ENCODE measurements at places on chromosomes 3 and 15.

DNA sequence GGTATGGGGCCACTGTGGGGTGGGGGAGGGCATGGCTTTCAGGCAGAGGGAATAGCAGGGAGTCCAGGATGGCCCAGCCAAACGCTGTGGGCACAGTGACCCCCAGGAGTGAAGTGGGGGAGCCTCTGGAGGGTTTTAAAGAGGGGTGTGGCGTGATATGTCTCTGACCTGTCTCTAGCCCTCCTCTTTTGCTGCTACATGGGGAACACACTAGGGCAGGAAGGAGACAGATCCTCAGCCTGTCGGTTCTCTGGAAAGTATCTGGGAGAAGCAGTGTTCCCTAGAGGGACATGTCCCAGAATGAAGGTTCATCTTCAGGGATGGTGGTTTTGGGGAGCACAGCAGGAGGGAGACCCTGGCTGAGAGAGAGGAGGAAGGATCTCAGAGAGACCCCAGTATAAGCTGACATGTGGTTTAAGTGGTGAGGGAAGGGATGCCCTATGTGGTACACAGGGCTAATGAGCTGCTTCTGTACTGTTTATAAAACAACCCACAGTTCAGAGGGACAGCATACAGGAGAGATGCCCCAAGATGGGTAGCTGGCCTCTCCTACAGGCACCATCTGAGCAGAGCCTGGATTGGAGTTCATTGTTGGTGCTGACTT is 37.7 kb downstream of the TRIM71 start:
- DNase-seq = no peak

GRCh38 chr3:151346292-151346691 is 16.9 kb upstream of the P2RY13 start:
- DNase-seq = no peak

- no peak for DNase-seq
Observed at GRCh38 chr3:194632226-194632808, 902 bp downstream of the TMEM44 start.

DNA sequence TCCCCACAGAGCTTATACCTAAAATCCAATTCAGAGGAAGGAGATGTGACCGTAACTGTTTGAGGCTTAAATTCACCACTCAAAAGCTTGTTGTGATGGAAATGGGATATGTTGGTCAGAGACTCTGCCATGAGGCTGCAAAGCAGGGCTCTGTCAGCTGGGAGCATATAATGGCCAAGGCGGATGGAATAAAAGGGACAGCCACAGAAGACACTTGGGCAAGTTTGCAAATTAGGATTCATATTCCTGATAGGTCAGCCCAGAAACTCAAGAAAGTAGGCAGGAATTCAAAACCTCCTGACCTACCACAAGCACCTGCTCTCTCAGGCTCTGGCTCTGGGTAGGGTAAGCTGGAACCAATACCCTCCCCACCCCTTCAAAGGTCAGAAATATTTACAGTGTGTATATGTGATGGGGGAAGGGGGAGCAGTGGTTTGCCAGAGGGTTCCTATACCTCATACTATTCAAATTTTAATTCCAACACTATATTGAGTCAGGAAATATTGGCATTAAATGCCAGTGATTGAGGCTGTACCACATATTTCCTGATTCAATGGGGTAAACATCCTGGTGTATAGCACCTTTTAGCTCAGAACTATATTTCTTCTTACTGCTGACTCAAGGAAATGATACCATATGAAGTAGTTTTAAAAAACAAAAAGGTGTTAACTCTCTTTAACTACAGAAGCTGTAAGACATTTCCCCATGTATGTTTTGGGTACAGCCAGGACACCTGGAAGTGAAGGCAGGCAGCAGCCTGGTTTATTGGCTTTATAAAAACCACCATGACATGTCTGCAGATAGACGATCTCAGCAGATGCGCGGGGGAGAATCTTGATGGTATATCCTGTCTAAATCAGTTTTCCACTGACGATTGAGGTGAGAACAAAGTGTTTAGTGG is 19.2 kb downstream of the FYCO1 start:
- no peak for DNase-seq

GRCh38 chr3:30894521-30895251 is at the start of gene GADL1:
Gene GADL1, minus strand, starts transcription at chr3:30894661. Its CDS starts 47 bp downstream, at chr3:30894614.
- no peak for DNase-seq

GRCh38 chr15:84805221-84805620 is 11.9 kb upstream of the ALPK3 start:
- no peak for DNase-seq

DNA sequence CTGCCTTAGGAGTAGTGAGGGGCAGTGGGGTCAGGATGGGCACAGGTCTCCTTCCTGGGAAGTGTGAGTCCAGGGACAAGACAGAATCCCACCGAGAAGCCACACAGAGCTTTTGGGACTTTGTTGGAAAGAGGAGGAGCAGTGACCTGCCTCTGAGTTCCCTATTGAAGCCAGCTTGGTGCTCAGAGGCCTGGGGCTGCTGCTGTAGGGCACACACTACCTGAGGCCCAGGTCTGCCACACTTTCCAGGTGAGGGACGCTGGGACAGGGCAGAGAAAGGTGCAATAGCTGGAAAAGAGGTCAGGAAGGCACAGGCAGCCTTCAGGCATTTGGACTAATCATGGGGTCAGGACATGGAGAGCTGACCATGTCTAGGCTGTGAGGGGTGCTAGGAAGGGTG is 67.7 kb downstream of the SCN5A start:
- DNase-seq = no peak

DNA sequence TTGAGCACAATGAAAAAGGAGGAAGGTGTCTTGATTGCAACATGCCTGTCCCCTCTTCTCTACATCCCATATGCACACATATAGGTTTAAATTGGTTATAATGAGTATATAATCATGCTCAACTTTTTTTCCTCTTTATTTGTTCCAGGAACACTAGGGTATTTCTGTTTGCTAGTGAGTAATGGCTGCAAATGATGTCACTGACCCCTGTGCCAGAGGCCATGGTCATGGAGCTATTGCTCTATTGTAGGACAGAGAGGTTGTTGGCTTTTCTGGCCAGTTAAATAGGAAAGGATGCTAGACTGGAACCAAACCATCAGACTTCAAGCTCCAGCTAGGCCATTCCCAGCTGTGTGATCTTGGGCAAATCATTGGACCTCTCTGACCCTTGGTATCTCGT is 9.6 kb downstream of the ARHGEF3 start:
- no peak for DNase-seq

DNA sequence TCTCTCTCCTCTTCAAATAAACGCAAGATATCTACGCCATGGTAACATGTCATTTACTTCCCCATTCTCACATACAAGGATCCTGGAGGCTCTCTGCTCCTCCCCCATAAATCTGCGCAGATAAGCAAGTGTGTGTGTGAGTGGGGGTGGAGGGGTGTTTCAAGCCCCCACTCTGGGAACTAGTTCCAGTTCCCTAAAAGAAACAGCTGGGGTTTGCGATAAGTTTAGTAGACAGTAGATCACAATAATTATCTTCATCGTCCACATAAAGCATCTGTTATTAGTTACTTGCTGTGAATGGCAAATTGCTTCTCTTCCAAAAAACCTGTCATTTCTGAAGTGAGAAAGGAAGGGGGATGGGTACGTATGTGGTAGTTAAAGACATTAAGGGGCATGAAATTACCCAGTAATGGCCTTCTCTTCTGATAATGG is 79.8 kb downstream of the RBPMS2 start:
- no peak for DNase-seq

DNA sequence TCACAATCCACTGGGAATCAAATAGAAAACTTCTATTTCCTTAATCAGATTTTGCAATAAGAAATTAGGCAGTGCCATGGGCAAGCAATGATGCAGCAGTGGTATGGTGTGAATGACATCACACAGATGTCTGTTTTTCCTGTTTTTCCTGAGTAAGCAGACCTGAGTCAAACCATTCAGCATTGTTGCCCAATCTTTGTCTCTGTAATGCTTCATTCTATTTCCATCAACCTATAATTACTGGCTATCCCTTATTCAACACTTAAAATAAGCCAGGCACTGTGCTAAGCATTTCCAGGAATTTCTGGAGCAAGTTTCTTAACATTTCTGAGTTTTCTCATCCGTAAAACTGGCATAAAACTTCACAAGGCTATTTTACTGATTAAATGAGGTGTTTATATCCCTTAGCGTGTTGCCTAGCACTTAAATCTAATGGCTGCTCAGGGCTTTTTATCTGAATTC is 11.3 kb upstream of the OXSR1 start:
- no peak for DNase-seq

- DNase-seq = no peak
Observed at GRCh38 chr15:59170295-59171066, 36.2 kb upstream of the LDHAL6B start.

DNA sequence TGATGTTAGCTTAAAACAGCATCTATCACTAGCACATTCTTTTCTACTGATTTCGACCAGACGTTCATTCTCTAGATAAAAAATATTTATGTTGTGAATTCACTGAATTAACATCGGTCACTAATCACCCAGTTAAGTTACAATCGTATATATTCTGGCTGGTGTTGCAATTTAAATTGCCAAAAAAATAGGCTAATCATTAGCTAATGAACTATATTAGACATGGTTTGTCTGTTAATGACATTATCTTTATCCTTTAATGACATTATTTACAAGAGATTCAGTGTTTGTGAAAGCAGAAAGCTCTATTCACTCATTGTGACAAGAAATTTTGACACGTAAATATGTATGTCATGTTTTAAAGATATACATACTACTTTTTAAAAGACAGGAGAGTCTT is 6.7 kb downstream of the GHSR start:
- no peak for DNase-seq

GRCh38 chr3:27976933-27977332 is 254.8 kb upstream of the EOMES start:
- DNase-seq = no peak

DNA sequence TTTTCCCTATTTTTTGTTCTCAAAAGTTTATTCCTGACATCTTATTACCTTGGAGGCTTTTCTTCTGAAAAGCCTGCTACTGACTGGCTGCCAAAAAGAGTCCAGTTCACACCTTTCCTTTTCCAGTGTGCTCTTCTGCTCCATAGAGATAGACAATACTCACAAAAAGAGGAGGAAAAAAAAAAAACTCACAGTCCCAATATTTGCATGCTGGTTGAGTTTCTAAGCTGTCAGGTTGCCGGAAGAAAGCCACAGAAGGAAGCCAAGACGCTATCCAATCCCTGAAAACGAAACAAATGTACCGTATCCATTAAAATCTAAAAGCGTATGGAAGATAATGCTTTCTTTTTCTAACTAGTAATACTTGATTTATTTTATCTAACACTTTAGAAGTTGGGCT is 299.5 kb downstream of the CADM2 start:
- no peak for DNase-seq

- no peak for DNase-seq
Observed at GRCh38 chr15:72006382-72006781, 111.6 kb downstream of the MYO9A start.

GRCh38 chr15:63411866-63412265 is 30.2 kb upstream of the CA12 start:
- no peak for DNase-seq
